ENCODE measurements at places on chromosomes 4 and X.

GRCh38 chrX:1221296-1221845, 8.9 kb upstream of the CRLF2 start:
- DNase-seq = no peak

DNA sequence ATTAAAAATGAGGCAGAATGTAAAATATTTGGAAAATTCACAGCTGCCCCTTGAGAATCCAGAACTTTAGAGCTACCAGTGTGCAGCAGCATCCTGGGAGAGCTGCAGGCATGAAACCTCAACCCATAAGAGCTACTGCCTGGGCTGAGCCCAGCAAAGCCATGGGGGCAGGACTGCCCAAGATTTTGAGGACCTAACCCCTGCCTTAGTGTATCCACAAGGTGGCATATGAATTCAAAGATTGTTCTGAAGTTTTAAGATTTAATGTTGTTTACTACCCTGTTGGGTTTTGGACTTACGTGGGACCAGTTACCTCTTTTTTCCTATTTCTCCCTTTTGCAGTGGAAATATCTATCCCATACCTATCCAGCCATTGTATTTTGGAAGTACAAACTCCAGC, 26.4 kb downstream of the CASP6 start:
- no peak for DNase-seq

- no peak for DNase-seq
Observed at GRCh38 chrX:71103110-71103983, 3.2 kb downstream of the CXorf65 start.

GRCh38 chrX:11393949-11394654, 100.9 kb downstream of the AMELX start:
- DNase-seq = no peak

DNA sequence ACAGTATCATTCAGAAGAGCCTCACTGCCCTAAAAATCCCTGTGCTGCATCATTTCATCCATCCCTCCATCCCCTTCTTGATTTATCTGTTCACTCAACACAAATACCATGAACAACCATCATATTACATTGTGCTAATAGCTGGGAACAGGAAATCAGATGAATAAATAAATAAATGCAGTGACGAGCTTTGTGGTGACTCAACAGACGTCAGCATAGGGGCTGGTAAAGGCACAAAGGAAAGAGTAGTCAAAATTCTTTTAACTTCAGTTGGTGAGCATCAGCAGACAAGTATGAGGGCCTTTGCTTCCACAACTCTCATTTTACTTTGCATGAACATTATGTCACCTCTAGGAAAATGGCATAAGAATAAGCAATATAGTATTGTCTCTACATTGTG, 65.5 kb downstream of the EDNRA start:
- peak; percentile 90 for DNase-seq

DNA sequence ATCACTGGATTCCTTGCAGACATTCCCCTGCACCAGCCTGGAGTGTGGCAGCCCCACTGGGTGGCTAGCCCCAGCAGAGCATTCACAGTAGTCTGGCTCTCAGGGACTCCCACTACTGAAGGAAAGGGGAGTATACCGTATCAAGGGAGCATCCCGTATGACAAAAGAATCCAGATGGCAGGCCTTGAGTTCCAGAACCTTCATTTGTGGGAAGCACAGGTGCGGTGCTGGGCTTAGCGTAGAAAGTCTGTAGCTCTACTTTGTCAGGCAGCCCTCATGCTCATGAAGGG, 79.6 kb downstream of the CENPC start:
- no peak for DNase-seq

DNA sequence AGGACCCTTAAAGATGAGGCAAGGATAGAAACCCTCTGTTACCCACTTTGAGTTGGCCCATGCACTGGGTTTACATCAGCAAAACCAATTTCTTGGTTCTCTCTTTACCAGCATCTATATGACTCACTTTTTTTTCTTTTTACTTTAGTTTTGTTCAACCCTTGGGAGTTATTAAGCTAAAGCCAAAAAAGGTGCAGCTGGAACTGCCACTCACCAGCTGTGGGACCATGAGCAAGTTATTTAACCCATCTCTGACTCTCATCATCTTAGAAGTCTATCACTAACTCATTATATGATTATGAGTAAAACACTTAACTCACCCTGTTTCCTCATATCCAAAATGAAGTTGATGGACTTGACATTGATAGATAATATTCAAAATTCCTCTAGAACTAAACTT, 53.4 kb downstream of the GABRB1 start:
- no peak for DNase-seq

DNA sequence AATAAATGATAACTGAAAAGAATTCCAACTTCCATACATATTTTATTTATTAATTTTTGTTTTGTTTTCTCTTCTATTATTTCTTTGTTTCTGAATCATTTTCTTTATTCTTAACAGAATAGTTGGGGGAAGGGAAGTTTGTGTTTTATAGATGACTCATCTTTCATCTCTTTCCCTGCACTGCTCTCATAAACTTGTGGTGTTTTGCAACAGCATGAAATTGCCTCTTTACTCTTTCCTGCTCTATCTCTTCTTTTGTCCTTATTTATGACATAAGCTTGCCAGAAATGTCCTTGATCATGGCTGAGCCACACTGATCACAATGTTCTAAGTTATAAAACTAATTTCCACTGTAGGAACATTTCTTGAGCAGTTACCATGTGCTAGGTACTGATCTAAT, 22.3 kb downstream of the QRFPR start:
- DNase-seq = peak; percentile 29

DNA sequence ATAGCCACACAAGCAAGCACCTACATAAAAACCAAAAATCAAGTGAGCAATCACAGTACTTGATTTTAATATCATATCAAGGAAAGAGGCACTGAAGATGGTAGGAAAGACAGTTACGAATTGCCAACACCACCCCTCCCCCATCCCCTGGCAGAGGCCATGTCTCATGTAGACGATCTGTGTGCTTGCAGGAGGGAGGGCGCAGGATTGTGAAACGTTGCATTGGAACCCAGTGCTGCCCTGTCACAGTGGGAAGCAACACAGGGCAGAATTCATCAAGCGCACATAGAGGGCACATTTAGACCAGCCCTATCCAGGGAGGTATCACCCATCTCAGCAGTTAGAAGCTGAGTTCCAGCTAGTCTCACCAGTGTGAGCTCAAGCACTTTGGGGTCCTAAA, 359.8 kb downstream of the DMD start:
- no peak for DNase-seq

- no peak for DNase-seq
Observed at GRCh38 chr4:7434766-7435150, at the start of gene PSAPL1. PSAPL1 (minus strand) TSS chr4:7434930; CDS start chr4:7434879, 51 bp downstream.

DNA sequence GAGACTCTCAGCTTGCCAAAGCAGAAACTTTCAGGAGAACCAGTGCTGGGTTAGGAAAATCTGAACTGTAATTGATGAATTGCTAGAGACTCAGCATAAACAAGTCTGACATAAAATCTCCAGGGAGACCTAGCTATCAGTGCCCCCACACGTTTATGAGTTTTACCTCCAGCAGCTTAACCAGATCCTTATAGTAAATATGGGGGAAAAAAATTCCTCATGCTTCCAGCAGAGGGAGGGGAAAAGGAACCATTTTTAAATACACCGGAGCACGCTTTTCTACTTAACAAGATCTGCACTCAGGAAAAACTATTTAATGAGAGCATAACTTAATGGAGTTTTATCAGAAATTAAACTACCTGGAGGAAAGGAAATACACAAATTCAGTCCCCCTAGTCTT, 1040.7 kb upstream of the INTU start:
- DNase-seq = no peak

DNA sequence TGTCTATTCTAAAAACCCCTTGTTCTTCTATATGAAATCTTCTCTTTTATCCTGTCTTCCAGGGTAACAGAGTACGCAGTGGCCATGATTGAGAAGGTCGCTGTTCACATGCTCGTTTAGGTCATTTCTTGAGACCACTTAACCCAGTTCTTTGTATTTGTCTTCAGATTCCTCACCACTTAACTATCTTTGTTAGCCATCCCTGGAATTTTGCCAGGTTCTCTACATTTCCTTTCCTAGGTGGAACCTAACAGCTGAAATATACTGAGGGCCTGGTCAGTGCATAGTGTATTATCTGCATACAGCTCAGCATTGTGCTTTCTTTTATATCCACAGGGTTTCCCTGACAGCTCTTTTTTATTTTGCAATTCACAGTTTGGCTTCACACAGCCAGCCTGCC, 148.9 kb upstream of the GALNT7 start:
- no peak for DNase-seq

GRCh38 chr4:103786014-103786413, 66.2 kb upstream of the TACR3 start:
- peak; percentile 12 for DNase-seq

- no peak for DNase-seq
Observed at GRCh38 chrX:72101597-72102037, 30.1 kb downstream of the RTL5 start.

- peak; percentile 80 for DNase-seq
Observed at GRCh38 chr4:52659001-52659721, at the start of gene USP46. USP46 (minus strand) TSS chr4:52659301; CDS start chr4:52659150, 151 bp downstream.

GRCh38 chrX:7689791-7690412, 153.1 kb upstream of the VCX start:
- no peak for DNase-seq

- no peak for DNase-seq
Observed at GRCh38 chrX:8657883-8658282, 74.1 kb downstream of the ANOS1 start.

GRCh38 chr4:140309124-140309870, 64.1 kb upstream of the SCOC start:
- DNase-seq = peak; percentile 23

GRCh38 chr4:20394512-20394911, 142.8 kb downstream of the SLIT2 start:
- DNase-seq = no peak

Data from fibroblast of gingiva (primary cell).